NCI-H1694 treated with DMSO at 0.1 percent for 48 hours (cell line): ENCODE measurements at places on chromosomes 12 and 14.

- peak; percentile 93 for DNase-seq
Observed at GRCh38 chr14:58639842-58640484, 2.2 kb downstream of the DACT1 start.

DNA sequence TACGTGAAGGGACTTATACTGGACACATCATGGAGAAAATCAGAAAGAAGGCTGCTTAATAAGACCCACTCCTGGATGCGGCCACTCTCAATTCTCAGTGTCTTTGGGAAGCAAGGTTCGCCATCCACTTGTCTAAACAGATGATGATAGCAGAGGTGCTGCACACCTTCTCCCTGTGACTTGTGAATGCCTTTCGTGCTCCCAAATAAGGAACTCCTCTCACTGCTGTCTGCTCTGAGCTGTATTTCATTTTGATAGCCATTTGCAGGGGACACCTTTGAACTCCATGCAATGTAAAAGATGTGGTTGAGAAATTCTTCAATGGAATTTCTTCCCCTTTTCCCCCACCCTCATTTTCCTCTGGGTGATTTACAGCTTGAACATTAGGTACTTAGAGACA, 11.6 kb downstream of the RMST start:
- no peak for DNase-seq

GRCh38 chr12:110371408-110372055, 32.0 kb downstream of the ANAPC7 start:
- peak; percentile 73 for DNase-seq

DNA sequence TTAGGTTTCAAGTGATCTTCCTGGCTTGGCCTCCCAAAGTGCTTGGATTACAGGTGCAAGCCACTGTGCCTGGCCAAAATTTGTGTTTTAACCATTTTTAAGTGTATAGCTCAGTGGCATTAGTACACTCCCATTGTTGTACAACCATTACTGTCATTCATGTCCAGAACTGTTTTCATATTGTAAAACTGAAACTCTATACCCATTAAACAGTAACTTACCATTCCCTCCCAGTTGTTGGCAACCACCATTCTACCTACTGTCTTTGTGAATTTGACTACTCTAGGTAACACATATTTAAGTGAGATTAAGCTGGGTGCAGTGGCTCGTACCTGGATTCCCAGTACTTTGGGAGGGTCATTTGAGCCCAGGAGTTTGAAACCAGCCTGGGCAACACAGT, 67.3 kb upstream of the KCNH3 start:
- DNase-seq, result no peak

DNA sequence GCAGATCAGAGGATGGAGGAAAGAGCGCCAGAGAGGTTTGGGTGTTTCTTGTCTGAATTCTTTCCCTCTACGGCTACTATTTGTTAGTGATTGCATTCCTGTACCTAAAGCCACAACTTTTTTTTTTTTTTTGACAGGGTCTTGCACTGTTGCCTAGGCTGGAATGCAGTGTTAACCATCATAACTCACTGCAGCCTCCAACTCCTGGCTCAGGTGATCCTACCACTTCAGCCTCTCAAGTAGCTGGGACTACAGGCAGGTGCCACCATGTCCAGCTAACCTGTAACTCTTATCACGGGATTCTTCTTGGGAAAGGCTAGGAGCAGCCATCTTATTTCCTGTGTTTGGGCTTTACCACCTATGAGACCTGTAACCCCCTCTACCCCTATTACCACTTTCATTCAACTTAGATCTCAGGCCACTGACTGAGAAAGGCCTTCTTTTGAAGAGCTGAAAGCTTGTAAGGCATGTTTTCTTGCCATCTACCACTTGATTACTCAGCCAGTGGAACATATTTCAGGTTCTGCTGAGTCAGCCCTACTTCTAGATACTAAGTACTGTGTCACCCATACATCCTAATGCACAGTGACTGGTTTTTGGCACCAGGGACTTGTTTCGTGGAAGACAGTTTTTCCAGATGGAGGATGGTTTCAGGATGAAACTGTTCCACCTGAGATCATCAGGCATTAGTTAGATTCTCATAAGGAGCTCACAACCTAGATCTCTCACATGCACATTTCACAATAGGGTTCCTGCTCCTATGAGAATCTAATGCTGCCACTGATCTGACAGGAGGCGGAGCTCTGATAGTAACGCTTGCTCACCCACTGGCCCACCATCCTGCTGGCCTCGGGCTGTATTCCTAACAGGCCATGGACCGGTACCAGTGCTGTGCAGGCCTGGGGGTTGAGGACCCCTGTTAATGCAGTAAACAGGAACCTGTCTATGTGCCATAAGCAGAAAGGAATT, 6.9 kb downstream of the VEZT start:
- no peak for DNase-seq

DNA sequence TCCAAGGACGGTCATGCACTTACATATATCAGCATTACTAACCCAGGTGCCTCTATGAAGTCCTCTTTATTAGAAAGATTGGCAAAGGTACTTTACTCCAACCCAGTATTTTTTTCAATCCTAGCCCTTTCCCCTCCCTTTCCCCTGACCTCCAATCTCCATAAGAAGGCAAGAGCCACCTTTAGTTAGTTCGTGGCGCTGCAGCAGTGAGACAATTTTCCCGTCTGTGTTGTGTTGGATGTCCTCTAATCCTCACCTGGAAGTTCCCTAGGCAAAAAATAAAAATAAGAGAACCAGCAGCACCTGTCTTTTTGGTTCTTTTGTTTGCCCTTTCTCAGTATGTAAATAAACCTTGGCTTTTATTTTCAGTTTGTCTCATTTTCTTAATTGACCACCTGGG, 439.6 kb upstream of the LRFN5 start:
- no peak for DNase-seq

DNA sequence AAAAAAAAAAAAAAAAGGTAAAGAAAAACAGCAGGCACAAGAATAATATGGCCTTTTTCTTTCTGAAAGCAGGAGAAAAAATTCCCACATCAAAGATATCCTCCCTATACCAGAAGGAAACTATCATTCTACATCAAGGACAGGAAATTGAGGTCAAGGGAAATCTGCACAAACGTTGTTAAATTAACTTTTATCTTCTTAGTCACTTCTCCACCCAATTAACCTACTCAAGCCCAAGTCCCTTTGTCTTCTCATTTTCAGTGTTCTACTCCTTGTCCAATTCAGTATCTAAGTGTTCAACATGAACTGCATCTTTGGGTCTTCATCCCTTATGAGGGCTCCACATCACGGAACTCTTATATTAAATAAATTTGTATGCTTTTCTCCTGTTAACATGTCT, 15.7 kb downstream of the NDUFA12 start:
- no peak for DNase-seq

- no peak for DNase-seq
Observed at GRCh38 chr12:63353559-63353958, 202.6 kb upstream of the AVPR1A start.

GRCh38 chr14:67975470-67975869, 155.9 kb downstream of the RAD51B start:
- DNase-seq, result no peak

DNA sequence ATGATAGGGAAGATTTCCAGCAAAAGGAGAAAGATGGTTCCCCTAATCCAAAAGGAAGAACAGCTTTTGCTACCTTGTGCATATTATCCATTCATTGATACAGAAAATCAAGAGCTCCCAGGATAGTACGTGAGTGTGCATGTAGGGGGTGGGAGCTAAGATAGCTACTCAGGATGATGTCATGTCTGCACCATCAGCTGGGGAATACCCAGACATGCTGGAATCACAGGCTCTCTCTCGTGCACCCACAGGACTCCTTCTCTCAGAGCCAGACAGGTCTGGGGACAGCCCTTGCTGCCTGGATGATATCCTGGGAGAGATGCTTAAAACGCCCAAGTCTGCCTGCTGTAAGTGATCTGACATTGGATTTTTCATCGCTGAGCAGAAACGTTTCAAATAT, 38.9 kb downstream of the FOXN3 start:
- no peak for DNase-seq

DNA sequence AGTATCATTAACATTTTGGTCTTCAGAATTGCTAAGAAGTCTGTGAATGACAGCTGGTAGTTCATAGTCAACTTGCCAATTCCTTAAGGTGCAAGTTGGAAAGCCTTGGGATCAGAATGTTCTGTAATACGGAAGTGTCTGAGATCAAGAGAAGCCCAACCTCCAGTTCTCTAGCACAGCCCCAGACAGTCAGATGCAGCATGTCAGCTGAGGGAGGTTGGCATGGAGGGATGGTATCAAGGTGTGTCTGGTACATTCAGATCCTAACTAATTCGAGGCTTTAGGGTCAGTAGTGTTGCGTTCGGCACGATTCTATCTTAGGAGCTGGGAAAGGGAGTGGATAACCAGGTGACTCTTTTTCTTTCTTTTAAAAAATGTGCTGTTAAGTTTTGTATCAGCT, 38.3 kb downstream of the FNTB start:
- DNase-seq, result no peak

- no peak for DNase-seq
Observed at GRCh38 chr12:102973583-102973982, 16.1 kb downstream of the ASCL1 start.

DNA sequence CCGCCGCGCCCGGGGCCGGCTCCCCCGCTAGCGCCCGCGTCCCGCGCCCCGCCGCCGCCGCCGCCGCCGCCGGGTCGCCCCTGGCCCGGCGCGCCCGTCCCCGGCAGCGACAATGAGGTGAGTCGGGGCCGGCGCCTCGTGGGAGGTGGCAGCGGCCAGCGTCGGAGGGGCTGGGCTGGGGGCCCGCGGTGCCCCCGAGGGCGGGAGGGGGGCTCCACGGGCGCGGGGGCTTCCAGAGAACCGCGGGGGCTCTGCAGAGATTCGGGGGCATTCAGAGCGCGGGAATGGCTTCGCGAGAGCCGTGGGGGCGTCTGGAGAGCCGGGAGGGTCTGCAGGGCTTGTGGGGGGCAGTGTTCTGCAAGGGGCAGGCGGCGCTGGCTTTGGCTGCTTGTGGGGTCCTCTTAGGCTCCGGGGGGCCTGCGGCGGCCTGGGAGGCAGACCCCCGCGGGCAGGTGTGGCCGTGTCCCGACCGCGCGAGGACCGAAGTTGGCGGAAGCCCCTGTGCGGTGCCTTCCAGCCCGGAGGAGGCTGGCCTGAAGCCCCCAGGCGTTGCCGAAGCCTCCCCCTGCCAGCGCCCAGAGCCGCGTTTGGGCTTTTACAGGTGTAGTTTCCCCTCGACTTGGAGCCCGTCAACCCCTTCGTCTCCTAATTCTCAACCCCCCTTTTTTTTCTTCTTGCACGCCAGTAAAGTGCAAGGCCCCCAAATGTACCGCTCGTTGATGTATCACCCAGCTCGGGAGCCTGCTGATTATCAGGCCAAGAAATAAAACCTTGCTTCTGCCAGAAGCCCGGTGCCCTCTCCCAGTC, 93.1 kb upstream of the EVL start:
- peak; percentile 41 for DNase-seq
